H4 (cell line): ENCODE measurements at places on chromosomes 12 and 14.

- no peak for DNase-seq
These were observed 106.5 kb downstream of the SAMD4A start for GRCh38 chr14:54673193-54674045.

DNA sequence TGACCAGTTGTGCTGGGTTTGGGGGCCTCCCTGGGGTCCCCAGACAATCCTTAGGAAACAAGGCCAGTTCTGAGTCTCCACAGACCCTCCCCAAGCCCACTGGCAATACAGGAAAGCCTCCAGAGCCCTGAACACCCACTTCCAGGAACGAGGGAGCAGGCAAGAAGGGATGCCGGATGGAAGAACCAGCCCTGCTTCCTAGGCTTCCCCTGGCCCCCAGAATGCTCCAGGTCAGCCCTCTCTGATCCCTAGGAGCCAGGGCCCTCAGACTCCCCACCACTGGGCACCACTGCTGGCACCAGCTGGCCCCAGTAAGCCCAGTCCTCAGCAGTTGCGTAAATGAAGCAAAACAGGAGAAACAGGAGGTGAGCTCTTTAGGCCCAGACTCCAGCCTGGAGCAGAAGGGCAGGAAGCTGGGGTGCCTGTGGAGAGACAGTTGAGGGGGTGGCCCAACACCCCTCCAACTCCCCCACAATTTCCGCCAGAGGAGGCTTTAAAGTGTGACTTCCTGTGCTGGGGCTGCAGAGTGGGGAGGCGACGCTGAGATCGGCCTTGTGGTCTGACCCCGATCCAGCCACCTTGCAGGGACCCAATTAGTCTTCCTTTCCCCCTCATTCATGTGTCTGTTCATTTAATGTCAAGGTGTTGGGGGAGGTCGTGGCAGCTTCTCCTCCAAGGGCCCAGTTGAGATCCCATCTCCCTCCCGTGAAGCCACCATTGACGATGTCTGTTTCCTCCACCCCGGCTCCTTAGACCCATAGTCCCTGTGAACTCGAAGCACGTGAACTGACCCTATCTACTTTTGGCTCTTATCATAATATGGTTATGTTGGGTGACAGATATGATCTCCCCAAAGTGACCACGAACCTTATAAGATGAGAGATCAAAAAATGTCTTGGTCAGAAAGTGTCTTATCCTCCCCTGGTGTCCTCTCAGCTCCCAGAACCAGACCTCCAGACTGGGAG is 4.7 kb downstream of the TNFRSF1A start:
- no peak for DNase-seq

GRCh38 chr12:114998118-114998749 is 314.3 kb upstream of the TBX3 start:
- no peak for DNase-seq

GRCh38 chr14:87285506-87285905 is 707.5 kb downstream of the GALC start:
- no peak for DNase-seq

GRCh38 chr14:33057585-33057984 is 118.9 kb downstream of the NPAS3 start:
- no peak for DNase-seq

DNA sequence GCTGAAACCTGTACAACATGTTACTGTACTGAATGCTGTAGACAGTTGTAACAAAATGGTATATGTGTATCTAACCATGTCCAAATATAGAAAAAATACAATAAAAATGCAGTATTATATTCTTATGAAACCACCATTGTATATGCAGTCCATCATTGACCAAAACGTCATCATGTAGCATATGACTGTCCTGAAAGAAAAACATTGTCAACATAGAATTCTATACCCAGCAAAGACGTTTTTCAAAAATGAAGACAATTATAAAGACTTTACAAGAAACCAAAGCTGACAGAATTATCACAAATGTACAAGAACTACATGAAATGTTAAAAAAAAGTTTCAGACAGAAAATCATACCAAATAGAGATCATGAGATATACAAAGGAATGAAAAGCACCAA is 8.1 kb upstream of the GPATCH2L start:
- DNase-seq, result no peak

- DNase-seq, result no peak
These were observed 22.2 kb downstream of the ZNF664 start for GRCh38 chr12:123995023-123995748.

DNA sequence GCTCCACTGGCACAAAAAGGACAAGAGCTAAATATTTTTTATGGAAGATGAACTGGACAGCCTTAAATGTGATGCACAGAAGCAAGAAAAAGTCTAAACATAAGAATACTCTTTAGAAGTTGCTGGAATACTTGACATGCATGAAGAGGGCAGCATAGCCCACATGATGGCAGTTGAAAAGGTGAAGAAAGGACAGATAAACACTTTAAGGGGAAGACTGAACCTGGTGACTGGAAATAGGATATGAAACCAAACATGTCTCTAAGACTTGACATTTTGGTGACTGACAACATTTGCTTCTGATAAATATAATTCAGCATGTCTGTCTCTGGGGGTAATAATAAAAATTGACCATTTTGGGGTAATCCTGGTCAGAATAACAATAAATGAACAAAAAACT is 273.1 kb downstream of the CCDC91 start:
- no peak for DNase-seq

- no peak for DNase-seq
These were observed 6.9 kb downstream of the CFAP251 start for GRCh38 chr12:121925358-121925695.

GRCh38 chr12:105998561-105998960 is 140.2 kb downstream of the NUAK1 start:
- no peak for DNase-seq

DNA sequence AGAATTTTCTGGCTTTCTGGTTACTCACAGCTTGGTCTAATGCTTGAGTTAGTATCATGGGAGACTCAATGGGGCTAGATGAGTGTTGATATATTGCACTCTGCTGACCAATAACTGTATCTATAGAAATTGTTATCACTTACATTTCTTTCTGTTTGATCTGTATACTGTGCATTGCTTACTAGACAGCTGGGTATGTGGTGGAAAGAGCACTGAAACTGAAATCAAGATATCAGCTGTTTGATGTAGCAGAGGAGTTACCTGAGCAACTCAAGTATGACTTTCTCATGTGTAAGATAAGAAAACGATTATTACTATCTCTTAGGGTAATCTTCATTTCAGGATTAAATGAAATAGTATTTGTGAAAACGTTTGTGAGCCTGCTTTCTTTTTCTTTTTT is 183.0 kb downstream of the SLC15A5 start:
- no peak for DNase-seq

GRCh38 chr14:62897771-62898170 is 147.5 kb downstream of the KCNH5 start:
- no peak for DNase-seq

- no peak for DNase-seq
These were observed 72.7 kb downstream of the SAMD4A start for GRCh38 chr14:54639611-54640010.

DNA sequence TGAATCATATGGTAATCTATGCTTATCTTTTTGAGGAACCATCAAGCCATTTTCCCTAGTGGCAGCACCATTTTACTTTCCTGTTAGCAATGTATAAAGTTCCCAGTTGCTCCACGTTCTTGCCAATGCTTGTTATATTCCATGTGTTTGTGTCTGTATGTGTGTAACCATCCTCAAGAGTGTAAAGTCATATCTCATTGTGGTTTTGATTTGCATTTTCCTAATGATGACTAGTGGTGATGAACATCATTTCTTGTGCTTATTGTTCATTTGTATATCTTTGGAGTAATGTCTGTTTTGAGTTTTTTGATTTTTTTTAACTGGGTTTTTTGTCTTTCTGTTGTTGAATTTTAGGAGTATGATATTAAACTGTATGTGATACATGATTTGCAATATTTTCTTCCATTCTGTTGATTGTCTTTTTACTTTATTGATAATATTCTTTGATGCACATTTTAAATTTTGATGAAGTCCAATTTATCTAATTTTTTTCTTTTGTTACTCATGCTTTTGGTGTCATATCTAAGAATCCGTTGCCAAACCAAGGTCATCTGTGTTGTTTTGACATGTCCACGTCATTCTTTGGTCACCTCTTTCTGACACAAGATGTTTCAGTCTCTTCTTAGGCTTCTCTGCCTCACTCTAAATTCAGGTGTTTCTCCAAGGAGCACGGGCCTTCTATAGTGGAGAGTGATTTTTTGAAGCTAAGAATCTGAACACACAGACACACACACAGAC is 36.1 kb downstream of the PPHLN1 start:
- DNase-seq, result no peak

GRCh38 chr12:106223485-106224354 is 24.1 kb downstream of the CKAP4 start:
- DNase-seq, result peak; percentile 54

DNA sequence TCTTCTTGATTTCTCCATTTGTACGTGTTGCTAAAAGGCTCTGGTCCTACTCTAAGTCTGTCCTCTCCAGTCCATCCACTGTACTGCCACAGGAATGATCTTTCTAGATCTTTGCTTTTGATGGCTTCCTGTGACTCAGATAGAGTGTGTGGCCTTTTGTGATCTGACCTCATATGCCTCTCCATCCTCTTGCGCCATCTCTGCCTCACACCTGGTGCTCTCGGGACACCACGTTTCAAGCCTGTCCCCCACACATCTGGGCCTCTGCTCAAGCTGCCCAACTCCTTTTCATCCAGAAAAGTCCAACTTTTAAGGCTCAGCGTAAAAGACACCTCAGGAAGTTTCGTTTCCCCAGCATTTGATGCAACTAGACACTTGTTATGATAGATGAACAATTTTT is 39.0 kb downstream of the DCAF4 start:
- no peak for DNase-seq

DNA sequence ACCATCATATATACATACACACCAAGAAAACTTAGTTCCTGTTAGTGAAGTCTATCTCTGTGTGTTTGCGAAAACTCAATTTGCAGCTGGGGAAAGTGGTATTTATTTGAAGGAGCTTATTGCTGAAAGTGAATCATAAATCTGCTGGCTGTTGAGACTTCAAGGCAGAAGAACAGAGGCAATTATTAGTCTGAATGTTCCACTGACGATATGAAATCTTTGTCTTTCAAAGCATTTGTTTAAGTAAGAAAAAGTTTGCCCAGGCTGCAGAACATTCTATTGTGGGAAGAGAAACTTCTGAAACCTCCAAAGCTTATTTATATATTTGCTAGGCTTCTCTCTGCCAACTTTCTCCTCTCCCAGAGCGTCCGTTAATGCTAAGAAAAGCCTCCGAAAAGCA is 255.7 kb upstream of the TMPO start:
- DNase-seq, result no peak

DNA sequence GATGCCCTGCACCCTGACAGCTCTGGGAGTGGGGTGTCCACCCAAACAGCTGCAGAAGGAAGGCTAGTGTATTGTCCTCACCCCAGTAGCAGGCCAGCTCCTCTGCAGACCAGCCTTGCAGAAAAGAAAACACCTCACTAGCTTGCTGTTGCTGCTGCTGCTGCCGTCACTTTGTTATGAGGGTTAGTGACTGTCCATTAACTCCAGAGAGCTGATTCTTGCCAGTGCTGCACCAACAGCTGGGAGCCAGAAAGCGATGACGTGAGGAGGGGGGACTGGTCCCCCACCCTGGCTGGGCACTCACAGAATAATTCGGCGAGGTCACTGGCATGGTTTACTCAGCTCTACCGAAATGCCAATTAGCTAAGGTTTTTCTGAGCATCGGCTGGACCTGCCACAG is 2.8 kb downstream of the SYNDIG1L start:
- DNase-seq, result no peak

- peak; percentile 60 for DNase-seq
These were observed 432.2 kb upstream of the ATXN7L3B start for GRCh38 chr12:74105434-74105833.
